ENCODE measurements at places on chromosomes 12 and 14.
A peak's percentile ranks its signal among the peaks of the same experiment; 100 is the strongest.

DNA sequence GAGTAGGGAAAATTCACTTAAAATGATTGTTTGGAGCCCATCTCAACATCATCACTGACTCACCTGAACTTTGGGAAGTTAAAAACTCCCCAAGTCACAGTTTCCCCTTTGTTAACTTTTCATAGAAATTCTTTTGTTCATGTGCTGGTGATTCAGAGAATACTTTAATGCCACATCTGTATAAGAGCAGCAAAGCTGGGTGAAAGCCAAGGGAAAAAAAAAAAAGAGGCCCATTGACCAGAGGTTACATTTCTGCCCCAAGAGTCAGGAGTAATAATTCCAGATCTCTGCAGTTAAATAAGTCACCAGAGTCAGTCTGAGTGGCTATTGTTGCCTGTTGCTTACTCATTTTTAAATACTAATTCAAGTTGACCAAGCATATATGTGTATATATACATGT is 136.4 kb upstream of the LGR5 start:
- DNase-seq: no peak

- no peak for DNase-seq
Observed at GRCh38 chr12:15962760-15963159, 51.6 kb downstream of the DERA start.

DNA sequence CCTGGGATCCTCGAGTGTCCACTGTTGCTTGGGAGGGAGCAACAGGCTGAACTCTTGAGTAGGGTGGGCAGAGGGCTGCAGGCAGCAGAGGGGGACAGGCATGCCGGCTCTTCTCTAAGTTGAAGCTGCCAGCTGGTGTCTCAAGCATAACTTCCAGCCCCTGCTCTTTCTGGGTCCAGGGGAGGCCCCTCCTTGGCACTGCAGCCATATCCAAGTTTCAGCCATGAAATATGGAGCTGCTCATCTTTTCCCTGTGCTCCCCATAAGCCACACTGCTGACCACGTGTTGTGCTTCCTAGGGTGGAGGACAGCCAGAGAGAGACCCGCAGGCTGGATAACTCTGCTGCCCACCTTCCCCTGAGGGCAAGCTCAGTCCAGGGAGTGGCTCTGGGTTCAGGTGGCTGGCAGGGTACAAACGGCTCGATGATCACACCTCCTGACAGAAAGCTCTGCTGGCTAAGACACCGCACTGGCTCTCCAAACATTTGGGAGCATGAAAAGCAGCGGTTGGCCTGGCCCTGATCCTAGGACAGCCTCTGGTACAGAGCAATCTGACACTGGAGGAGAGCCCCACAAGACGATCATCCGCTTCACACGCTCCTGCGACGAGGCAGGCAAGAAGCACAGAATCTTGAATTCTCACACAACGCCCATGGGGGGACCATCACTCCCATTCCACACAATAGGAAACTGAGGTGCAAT is 79.6 kb downstream of the PITPNM2 start:
- DNase-seq: no peak

- no peak for DNase-seq
Observed at GRCh38 chr14:76257842-76258397, 106.2 kb downstream of the GPATCH2L start.

DNA sequence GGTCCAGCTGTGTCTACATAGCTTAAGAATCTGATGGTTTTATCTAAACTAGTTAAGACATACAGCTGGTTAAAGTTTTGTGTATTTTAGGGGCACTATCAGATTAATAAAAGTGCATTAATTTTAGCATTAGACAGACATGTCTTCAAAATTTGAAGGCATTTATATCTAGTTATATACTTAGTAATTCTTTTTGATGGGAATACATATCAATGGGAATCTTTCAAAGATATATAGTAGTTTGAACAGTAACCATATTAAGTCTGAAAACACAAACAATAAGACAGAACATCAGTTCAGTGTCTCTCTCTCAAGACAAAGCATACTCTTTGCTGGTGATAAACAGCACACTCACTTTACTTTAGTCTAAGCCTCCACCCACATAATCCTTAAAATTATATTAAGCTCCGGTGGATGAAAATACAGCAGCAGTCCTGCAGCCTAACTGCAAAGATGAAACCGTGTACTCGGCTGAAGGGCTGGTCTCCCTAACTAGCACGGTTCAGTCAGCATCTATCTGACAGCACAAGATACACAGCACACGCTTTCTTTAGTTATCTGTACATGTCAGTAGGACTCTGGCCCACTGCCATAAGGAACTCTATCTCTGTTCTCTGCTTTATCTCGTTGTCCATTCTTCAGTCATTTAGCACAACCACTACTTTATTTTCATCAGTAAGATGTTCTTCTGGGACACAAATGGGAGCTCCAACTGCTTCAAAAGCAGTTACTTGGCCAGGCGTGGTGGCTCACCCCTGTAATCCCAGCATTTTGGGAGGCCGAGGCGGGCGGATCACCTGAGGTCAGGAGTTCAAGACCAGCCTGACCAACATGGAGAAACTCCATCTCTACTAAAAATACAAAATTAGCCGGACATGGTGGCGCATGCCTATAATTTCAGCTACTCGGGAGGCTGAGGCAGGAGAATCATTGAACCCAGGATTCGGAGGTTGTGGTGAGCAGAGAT is 80.5 kb downstream of the MED13L start:
- DNase-seq: no peak

- no peak for DNase-seq
Observed at GRCh38 chr12:108479364-108480070, 35.6 kb upstream of the FICD start.

DNA sequence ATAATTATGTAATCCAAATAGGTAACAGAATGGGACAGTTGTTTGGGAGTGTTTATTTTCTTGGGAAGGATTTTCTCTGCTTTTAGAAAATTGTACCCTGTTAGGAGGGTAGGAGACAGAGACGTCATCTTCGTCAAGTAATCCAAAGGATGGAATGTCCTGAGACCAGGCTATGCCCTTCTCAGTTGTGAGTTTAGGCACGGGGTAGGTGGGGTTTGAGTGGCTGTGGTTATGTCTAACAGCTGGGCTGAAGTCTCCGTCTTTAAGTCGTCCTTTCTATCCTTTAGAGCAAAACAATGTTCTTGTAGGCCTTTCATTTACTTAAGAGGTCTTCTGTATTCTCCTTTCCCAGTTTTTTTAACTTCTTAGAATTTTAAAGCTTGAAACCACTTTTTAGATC is 5.7 kb downstream of the SOCS2 start:
- no peak for DNase-seq

DNA sequence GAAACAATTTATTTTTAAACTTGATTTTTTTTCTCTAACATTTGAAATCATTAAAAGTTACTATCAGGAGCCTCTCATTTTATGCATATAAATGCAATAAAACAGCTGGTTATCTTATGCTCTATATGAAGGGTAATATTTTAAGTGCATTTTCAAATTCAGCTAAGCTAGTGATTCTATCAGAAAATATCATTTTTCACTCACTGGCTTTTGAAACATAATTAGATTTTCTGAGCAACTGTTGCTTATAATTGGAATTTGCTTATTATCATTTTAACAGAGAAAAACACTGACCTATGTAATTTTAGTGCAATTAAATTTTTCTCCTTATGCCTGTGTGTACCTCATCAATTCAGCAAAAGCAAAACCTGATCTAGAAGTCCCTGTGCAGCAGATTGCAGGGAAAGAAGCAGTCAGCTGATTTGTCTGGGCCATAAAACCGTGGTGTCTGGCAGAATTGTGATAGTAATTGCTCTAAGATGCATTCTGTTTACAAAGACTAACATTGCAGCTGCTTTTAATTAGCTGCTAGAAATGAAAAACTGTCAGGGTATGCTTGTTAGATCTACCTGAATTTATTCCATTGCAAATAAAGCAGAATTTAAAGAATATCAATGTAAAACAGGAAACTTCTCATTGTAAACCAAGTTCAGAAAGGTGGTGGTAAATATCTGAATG is 75.0 kb downstream of the BICD1 start:
- no peak for DNase-seq

DNA sequence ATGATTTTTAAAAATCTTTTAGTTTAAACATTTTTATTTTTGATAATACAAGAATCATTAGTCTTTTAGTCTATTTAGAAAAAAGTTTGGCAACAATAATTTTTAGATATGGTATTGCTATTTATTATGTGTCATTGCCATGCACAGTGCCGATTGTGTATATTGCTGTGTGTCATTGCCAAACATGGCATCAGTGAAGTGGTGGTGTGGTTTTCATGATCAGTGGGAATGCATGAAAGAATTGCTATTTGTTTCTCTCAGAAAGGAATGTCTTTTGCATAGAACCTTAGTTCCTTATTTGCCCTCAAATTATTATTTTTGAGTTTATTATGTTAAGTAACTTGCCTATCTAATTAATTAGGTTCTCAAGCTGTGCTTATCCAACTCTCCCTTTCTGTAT is 397.5 kb upstream of the PDE3A start:
- no peak for DNase-seq

DNA sequence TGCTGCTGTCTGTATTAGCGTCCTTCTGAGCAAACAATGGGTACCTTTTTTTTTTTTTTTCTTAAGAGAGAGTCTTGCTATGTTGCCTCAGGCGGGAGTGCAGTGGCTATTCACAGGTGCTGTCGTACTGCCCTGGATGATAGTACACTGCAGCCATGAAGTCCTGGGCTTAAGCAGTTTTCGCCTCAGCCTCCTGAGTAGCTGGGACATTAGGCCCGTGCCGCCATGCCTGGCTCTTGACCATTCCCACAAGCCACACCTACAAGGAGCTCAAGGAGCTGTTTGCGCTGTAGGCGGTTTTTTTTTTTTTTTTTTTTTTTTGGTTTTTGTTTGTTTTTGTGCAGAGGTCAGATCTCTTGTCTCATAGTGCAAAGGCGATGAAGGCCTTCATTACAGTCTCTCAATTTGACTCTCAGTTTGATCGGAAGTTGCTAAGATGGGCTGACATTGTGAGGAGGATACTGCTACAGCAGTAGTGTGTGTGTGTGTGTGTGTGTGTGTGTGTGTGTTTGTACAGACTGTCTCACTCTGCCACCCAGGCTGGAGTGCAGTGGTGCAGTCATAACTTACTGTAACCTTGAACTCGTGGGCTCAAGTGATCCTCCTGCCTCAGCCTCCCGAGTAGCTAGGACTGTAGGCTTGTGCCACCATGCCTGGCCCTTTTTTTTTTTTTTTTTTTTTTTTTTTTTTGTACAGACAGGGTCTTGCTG is 34.2 kb downstream of the TRAF3 start:
- no peak for DNase-seq

- DNase-seq: no peak
Observed at GRCh38 chr14:80522411-80522810, 311.1 kb upstream of the DIO2 start.

GRCh38 chr14:65299826-65300225 is 112.7 kb upstream of the FUT8 start:
- no peak for DNase-seq

- DNase-seq: no peak
Observed at GRCh38 chr14:104299993-104300761, 161.8 kb downstream of the KIF26A start.

GRCh38 chr12:94318181-94318580 is 141.5 kb downstream of the CEP83 start:
- no peak for DNase-seq

DNA sequence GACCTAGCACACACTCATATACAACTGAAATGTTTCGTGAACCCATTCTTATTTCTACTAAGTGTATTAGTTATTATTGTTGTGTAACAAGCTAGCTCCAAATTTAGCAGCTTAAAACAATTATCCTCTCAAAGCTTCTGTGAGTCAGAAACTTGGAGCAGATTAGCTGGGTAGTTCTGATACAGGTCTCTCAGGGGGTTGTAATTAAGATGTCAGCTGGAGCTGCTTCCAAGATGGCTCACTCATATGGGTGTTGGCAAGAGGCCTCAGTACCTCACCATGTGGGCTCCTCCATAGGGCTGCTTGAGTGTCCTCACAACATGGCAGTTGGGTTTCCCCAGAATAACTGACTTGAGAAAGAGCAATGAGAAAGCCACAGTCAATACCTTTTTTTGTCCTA is 9.8 kb downstream of the GPR135 start:
- no peak for DNase-seq

GRCh38 chr14:67357969-67358354 is 1.6 kb downstream of the ATP6V1D start:
- DNase-seq: no peak

- no peak for DNase-seq
Observed at GRCh38 chr14:40028991-40029390, 596.8 kb upstream of the FBXO33 start.

- DNase-seq: no peak
Observed at GRCh38 chr12:4331221-4331620, 10.2 kb downstream of the TIGAR start.

GRCh38 chr14:102868956-102869547 is 53.4 kb upstream of the AMN start:
- no peak for DNase-seq

GRCh38 chr14:49897965-49898364 is 5.1 kb downstream of the ARF6 start:
- no peak for DNase-seq

- DNase-seq: no peak
Observed at GRCh38 chr14:69002069-69002468, 23.0 kb upstream of the ACTN1 start.

DNA sequence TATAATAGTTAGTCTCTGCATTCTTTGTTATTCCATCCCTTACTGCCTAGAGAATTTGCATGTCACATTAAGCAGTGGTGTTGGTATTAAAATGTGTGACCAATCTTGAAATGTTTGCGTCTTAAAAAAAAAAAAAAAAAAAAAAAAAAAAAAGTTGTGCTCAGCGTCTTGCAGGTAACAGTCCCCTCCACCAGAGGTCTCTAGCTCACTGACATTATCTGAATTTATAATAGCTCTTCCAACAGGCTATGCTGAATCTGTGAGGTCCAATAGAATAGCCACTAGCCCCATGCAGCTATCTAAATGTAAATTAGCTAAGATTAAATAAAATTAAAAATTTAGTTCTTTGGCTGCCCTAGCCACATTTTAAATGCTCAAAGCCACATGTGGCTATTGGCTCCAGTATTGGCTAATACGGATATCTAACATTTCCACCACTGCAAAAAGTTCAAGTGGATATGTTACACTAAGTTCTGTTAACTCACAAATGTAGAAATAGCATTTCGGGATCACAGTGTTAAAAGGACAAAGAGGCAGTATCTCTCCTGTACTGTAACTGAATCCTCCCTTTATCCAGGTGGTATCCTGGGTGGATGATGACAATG is 28.7 kb downstream of the NKX2-8 start:
- no peak for DNase-seq

DNA sequence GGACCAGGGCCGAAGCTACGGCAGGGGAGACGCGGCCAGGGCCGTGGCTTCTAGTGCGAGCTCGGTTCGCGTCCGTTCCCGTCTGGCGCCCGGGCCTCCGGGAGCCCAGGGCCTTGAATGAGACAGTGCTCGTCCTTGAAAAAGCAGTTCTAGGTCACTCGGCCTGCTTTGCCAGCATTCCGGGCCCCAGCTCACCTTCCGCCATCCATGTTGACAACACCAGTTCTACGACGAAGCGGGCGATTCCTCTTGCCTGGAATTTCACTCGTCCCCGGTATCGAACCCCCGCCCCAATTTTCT is 4.5 kb downstream of the OR10AD1 start:
- peak; percentile 27 for DNase-seq

- no peak for DNase-seq
Observed at GRCh38 chr12:68094195-68094594, 65.3 kb downstream of the IFNG start.
